Cardiac muscle cell (in vitro differentiated cells and primary cell): ENCODE measurements at places on chromosomes 12 and 14. TPM values are rescaled to one million over a fixed set of nuclear protein-coding genes. Genes with fewer than 3 reads are reported as not detected.

GRCh38 chr12:47725893-47726292 is 603 bp upstream of the ENDOU start:
- DNase-seq = no peak
- no peak overlapping the region for H3K27ac ChIP-seq
- peaks cover 18% of the 10 kb centered on the region for H3K4me1 ChIP-seq

DNA sequence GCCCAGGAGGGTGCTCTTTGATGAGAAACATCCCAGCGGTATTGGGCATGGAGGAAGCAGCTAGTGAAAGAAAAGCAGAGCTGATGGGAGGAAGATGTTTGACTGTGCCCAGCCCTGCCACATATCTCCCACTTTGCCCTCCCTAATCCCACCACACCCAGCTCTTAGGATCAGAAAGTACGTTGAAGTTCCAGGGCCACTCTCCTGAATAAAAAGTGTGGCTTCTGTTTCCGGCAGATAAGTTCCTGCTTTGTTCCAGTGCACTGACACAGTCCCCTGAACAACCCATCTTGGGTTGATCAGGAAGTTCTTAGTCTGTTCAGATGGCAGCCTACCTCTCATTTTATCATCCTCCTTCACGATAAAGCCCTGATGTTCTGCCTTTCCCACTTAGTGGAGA is 16.5 kb downstream of the TPCN1 start:
- peaks cover 18% of the 10 kb centered on the region for H3K4me1 ChIP-seq
- H3K36me3 ChIP-seq = no peaks in the 10 kb centered on the region
- no peaks in the 10 kb centered on the region for H3K27me3 ChIP-seq
- H3K27ac ChIP-seq = no peak overlapping the region

DNA sequence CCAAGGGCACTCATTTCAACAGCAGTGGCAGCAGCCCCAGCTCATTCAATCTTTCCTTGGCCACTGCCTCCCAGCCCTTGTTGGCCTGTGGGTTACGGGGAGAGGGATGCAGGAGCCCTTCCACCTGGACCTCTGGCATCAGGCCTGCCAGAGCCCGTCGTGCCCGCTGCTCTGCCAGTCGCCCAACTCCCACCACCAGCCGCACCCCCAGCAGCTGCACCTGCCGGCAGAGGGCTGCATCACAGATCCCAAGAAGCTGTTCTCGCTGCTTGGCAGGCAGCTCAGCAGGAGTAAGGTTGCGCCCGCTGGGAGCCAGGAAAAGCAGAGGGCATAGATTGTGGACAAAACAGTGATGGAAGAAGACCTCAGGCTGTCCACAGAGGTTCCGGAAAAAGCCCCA is 6.7 kb downstream of the SMUG1 start:
- DNase-seq = no peak
- no peaks in the 10 kb centered on the region for H3K36me3 ChIP-seq

- H3K27ac ChIP-seq = no peak overlapping the region
- no peaks in the 10 kb centered on the region for H3K4me1 ChIP-seq
- H3K36me3 ChIP-seq = no peaks in the 10 kb centered on the region
- H3K4me3 ChIP-seq = no peak overlapping the region
- H3K27me3 ChIP-seq = no peaks in the 10 kb centered on the region
Observed at GRCh38 chr14:82387699-82388098, 854.0 kb upstream of the SEL1L start.

GRCh38 chr12:29521951-29522350 is 24.5 kb upstream of the OVCH1 start:
- no peaks in the 10 kb centered on the region for H3K36me3 ChIP-seq
- peak; percentile 69 for DNase-seq
- no peaks in the 10 kb centered on the region for H3K27me3 ChIP-seq
- H3K4me3 ChIP-seq = no peak overlapping the region

GRCh38 chr14:36674659-36675058 is 13.0 kb downstream of the PAX9 start:
- no peaks in the 10 kb centered on the region for H3K4me1 ChIP-seq
- no peak for DNase-seq
- H3K4me3 ChIP-seq = no peak overlapping the region

- no peaks in the 10 kb centered on the region for H3K36me3 ChIP-seq
- H3K27me3 ChIP-seq = no peaks in the 10 kb centered on the region
- DNase-seq = peak; percentile 10
- H3K27ac ChIP-seq = no peak overlapping the region
- peaks cover 8% of the 10 kb centered on the region for H3K4me1 ChIP-seq
- no peak overlapping the region for H3K4me3 ChIP-seq
Observed at GRCh38 chr12:21607701-21608100, 3.1 kb upstream of the GYS2 start.

- no peak overlapping the region for H3K4me3 ChIP-seq
- no peaks in the 10 kb centered on the region for H3K36me3 ChIP-seq
- no peaks in the 10 kb centered on the region for H3K27me3 ChIP-seq
Observed at GRCh38 chr12:77591959-77592743, 238.5 kb upstream of the NAV3 start.

GRCh38 chr14:92607702-92608429 is 94.3 kb downstream of the RIN3 start:
- no peak overlapping the region for H3K4me3 ChIP-seq
- H3K27ac ChIP-seq = no peak overlapping the region
- peaks cover 7% of the 10 kb centered on the region for H3K4me1 ChIP-seq
- no peaks in the 10 kb centered on the region for H3K36me3 ChIP-seq

GRCh38 chr12:56677680-56678079 is 10.4 kb downstream of the PTGES3 start:
- DNase-seq = no peak
- no peaks in the 10 kb centered on the region for H3K27me3 ChIP-seq
- H3K4me3 ChIP-seq = no peak overlapping the region
- no peaks in the 10 kb centered on the region for H3K4me1 ChIP-seq
- no peak overlapping the region for H3K27ac ChIP-seq
- peaks cover 7% of the 10 kb centered on the region for H3K36me3 ChIP-seq

DNA sequence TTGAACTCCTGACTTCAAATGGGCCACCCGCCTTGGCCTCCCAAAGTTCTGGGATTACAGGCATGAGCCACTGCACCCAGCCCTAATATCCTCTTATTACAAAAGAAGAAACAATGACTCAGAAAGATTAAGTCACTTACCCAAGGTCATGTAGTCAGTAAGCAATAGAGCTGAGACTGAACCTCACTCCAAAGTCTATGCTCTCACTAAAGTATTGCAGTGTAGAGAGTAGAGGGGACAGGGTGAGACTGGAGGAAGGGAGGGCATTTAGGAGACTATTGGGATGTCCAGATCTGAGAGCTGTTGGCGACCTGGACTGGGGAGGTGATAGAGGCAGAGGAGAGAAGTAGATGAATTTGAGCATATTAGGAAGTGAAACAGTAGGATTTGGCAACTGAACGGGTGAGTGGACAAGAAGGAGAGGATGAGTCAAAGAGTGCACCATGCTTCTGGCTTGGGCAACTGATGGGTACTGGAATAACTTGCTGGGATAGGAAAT is 11.8 kb downstream of the P2RX7 start:
- no peaks in the 10 kb centered on the region for H3K36me3 ChIP-seq
- DNase-seq = no peak
- no peaks in the 10 kb centered on the region for H3K4me1 ChIP-seq
- no peak overlapping the region for H3K4me3 ChIP-seq
- H3K27ac ChIP-seq = no peak overlapping the region
- no peaks in the 10 kb centered on the region for H3K27me3 ChIP-seq

- H3K4me3 ChIP-seq = no peak overlapping the region
- H3K27ac ChIP-seq = no peak overlapping the region
- no peaks in the 10 kb centered on the region for H3K27me3 ChIP-seq
- H3K36me3 ChIP-seq = no peaks in the 10 kb centered on the region
- H3K4me1 ChIP-seq = no peaks in the 10 kb centered on the region
Observed at GRCh38 chr14:80202888-80203562, 8.3 kb downstream of the DIO2 start.

DNA sequence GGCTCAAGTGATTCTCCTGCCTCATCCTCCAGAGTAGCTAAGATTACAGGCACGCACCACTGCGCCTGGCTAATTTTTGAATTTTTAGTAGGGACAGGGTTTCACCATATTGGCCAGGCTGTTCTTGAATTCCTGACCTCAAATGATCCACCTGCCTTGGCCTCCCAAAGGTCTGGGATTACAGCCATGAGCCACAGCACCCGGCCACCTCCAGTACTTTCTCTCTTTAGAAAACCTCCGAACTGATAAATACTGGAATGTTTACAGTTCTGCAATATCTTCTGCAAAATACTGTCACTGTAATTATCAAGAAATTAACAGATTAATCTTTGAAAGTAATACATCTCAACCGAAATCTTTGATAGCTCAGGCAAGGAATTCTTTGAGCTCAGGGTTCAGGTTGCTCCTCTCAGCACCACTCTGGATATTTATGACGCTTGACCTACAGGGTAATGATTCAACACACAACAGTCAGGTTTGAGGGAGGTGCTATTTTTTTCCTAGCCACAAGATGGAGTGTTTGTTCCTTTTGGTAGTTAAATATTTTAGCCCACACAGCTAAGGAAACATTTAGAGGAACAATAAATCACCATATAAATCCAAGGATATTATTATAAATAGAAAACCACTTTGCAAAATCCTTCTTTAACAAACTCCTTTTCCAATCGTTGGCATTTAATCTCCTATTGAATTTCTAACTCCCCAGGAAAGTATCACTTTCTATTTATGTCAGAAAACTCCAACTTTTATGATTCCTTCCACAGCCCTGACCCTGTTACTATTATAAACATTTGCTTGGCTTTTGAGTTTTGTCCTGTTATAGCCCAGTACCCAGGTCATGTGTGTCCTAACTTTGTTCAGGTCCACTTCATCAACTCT is 48.6 kb upstream of the GTF2A1 start:
- no peak overlapping the region for H3K27ac ChIP-seq
- no peaks in the 10 kb centered on the region for H3K4me1 ChIP-seq
- no peak overlapping the region for H3K4me3 ChIP-seq
- H3K36me3 ChIP-seq = no peaks in the 10 kb centered on the region
- peak; percentile 68 for DNase-seq

- peaks cover 31% of the 10 kb centered on the region for H3K4me1 ChIP-seq
- no peak overlapping the region for H3K4me3 ChIP-seq
- peak overlapping the region; percentile 58 for H3K27ac ChIP-seq
- peak; percentile 53 for DNase-seq
Observed at GRCh38 chr14:95497561-95498011, 18.9 kb downstream of the SYNE3 start.

- H3K4me1 ChIP-seq = no peaks in the 10 kb centered on the region
- no peak overlapping the region for H3K27ac ChIP-seq
- H3K36me3 ChIP-seq = no peaks in the 10 kb centered on the region
Observed at GRCh38 chr14:103250181-103250580, 83.9 kb upstream of the EIF5 start.

DNA sequence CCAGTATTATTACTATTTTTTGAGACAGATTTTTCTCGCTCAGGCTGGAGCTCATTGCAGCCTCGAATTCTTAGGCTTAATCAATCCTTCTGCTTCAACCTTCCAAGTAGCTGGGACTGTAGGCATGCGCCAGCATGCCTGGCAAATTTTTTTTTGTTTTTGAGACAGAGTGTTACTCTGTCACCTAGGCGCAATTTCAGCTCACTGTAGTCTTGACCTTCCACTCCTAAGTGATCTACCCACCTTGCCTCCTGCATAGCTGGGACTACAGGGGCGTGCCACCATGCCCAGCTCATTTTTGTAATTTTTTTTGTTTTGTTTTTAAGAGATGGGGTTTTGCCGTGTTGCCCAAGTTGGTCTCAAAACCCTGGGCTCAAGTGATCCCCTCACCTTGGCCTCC is 15.2 kb downstream of the ERC1 start:
- H3K4me3 ChIP-seq = no peak overlapping the region
- peaks cover 2% of the 10 kb centered on the region for H3K36me3 ChIP-seq
- no peak for DNase-seq
- H3K27ac ChIP-seq = no peak overlapping the region
- H3K27me3 ChIP-seq = no peaks in the 10 kb centered on the region

GRCh38 chr14:24435192-24435810 is 5.5 kb downstream of the KHNYN start:
- no peaks in the 10 kb centered on the region for H3K27me3 ChIP-seq
- no peak overlapping the region for H3K27ac ChIP-seq
- no peak overlapping the region for H3K4me3 ChIP-seq
- DNase-seq = no peak
- peaks cover 6% of the 10 kb centered on the region for H3K4me1 ChIP-seq
- peaks cover 38% of the 10 kb centered on the region for H3K36me3 ChIP-seq

DNA sequence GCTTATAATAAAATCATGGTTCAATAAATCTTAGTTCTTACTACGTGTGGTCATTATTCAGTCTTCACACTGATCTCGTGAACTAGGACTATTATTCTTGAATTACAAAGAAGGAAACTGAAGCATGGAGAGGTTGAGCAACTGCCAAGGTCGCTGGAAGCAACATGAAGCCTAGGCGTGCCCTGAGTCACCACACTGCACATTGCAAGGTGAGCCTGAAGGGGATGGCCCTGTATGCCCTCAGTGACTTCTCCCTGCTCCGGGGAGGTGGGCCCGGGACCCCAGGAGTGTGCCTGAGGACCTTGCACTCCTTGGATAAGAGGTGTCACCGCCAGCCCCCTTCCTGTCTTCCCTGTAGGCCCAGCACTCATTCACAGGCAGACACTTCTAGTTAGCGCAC is 161.6 kb downstream of the CACNA1C start:
- peak overlapping the region; percentile 95 for H3K27ac ChIP-seq
- H3K36me3 ChIP-seq = no peaks in the 10 kb centered on the region
- no peak for DNase-seq
- no peaks in the 10 kb centered on the region for H3K27me3 ChIP-seq
- no peak overlapping the region for H3K4me3 ChIP-seq
- peaks cover 79% of the 10 kb centered on the region for H3K4me1 ChIP-seq

The CISTR gene
- not detected in 2 replicates for total RNA-seq

The FAM186B gene
- total RNA-seq = 0.21 and 1.6 TPM in 2 replicates

The RPL10L gene
- total RNA-seq = not detected in 2 replicates

The CDCA3 gene
- 11.5 and 42.8 TPM in 2 replicates for total RNA-seq

The FNTB gene
- 34.9 and 36.1 TPM in 2 replicates for total RNA-seq

The MIA2 gene
- total RNA-seq = 5.8 and 20.6 TPM in 2 replicates

The GALNT6 gene
- total RNA-seq = 5.4 and 8.0 TPM in 2 replicates

The FBXO34 gene
- total RNA-seq = 15.3 and 19.2 TPM in 2 replicates

The COQ10A gene
- total RNA-seq = 40.3 and 53.6 TPM in 2 replicates
